ENCODE measurements at places on chromosomes 2 and 18.

GRCh38 chr2:145022666-145023333 lies 502.9 kb upstream of the ZEB2 start:
- DNase-seq, result no peak

GRCh38 chr2:29580223-29580622 lies 341.2 kb downstream of the ALK start:
- DNase-seq, result no peak

- peak; percentile 35 for DNase-seq
Measured at GRCh38 chr2:714005-714741, 37.0 kb upstream of the TMEM18 start.

GRCh38 chr2:208358758-208359631 lies 47.6 kb upstream of the PTH2R start:
- DNase-seq, result no peak

- no peak for DNase-seq
Measured at GRCh38 chr2:11160731-11161455, 5.6 kb downstream of the SLC66A3 start.

DNA sequence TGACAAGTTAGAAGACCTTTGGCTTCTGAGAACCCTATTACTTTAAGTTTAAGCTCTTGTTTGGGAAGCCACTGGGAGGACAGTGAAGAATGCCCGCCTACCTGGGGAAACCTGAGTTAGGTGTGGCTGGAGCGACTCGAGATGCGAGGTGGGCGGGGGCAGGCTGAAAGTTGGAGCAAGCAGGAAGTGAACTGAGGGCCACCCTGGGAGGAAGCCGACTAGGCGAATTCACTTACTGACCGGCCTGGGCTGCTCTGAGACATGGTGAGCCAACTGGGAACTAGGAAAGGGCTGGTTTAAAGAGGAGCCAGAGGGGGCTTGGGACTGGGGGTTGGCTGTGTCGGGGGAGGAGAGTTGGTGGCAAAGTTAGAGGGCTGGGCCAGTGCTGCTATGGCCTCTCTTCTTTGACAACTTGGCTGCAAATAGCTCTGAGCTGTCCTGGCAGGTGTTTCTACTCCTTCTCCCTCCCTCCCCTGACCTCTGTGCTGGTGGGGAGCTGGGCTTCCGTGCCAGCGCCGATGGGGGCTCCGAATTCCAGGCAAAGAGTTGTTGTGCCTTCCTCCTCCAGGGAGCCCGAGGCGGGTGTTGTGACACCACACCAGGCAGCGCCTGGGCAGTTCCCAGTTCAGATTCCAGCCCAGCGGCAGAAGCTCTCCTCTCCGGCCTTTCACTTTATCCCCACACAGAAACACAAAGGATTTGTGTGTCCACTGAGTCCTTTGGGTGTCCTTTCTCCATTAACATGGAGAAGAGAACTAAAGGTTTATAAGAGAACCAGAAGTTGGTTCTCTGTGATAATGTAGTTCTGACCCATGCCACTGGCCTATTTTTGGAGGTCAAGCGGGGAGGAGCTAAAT lies at the start of gene VAMP8:
Gene VAMP8 (plus strand): TSS at position 201 of the 857 bp plus-strand sequence. CDS start 61 bp downstream, at position 262.
- peak; percentile 49 for DNase-seq

GRCh38 chr2:64101141-64101591 lies 43.1 kb downstream of the PELI1 start:
- DNase-seq, result no peak

DNA sequence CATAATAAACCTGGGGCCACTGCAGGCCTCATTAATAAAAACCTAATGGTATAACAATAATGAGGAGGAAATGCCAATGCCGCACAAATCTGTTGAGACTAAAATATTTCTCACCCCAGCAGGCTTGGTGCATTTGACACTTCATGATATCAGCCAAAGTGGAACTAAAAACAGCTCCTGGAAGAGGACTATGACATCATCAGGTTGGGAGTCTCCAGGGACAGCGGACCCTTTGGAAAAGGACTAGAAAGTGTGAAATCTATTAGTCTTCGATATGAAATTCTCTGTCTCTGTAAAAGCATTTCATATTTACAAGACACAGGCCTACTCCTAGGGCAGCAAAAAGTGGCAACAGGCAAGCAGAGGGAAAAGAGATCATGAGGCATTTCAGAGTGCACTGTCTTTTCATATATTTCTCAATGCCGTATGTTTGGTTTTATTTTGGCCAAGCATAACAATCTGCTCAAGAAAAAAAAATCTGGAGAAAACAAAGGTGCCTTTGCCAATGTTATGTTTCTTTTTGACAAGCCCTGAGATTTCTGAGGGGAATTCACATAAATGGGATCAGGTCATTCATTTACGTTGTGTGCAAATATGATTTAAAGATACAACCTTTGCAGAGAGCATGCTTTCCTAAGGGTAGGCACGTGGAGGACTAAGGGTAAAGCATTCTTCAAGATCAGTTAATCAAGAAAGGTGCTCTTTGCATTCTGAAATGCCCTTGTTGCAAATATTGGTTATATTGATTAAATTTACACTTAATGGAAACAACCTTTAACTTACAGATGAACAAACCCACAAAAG lies 580.9 kb upstream of the TMEFF2 start:
- no peak for DNase-seq

GRCh38 chr2:197191177-197191939 lies 119.2 kb downstream of the ANKRD44 start:
- DNase-seq, result no peak

- no peak for DNase-seq
Measured at GRCh38 chr2:106061611-106062349, 132.3 kb downstream of the UXS1 start.

GRCh38 chr2:197378086-197378485 lies 56.7 kb downstream of the SF3B1 start:
- no peak for DNase-seq

- DNase-seq, result no peak
Measured at GRCh38 chr2:232668805-232669444, 28.2 kb upstream of the GIGYF2 start.

DNA sequence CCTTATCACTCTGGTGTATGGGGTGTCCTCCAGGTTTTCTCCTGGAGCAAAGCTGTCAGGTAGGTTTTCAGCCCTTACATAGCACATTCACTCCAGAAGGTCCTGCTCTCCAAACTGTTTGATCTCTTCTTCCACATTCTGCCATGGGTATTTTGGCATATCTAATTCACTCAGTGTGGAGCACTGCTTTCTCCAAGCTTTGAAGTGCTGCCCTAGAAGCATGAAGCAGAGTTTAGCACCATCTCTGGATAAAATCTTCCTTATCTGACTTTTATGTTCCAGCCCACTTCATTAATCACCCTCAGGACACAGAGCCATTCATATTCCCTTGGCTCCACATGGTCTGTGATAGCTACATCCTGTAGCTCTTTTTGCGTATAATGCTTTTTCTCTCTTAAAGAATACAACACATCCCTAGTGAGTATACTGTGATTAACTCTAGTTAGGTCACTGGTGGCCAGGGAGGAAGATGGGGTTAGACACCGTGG lies 56.7 kb upstream of the ARHGAP28 start:
- DNase-seq, result no peak

DNA sequence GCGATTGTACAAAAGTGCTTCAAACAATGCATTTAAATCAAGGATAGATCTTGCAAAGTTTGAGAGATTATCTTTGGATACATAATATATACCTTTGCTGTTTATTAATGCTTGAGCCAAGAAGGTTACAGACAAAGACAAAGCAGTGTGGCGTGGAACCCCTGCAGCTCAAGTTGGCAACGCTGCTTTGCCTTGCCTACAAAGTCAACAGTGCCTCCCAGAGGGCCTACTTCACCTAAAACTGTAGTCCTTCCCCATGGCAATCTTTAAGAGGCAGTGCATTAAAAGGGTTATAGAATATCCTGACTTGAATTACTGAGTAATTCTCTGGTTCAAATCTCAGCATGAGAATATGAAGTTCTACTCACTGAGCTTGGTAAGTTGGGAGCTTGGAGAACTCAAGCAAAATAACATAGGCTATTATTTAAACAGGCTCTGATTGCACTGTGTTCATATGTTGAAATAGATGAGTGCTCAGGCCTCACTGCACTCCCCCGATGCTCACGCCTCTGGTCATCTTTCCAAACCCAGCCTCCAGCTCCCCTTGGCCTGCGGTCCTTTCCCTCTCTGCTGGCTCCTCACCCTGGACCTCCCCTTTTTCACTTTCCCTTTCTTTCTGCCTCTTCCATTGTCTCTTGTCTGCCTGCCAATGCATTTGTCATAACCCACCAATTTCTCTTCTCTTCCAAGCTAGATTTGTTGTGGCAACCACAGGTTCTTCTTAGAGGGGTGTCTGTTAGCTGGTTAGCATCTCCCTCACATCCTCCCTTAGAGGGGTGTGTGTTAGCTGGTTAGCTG lies 96.5 kb downstream of the MYT1L start:
- no peak for DNase-seq
